T-helper 9 cell (primary cell): ENCODE measurements at places on chromosomes 5 and 9.

GRCh38 chr9:97237311-97237786 lies 70.1 kb upstream of the CCDC180 start:
- no peak for DNase-seq

- no peak for DNase-seq
These were observed 649 bp upstream of the GLE1 start for GRCh38 chr9:128503870-128504269.

- DNase-seq = no peak
These were observed 25.4 kb upstream of the NR3C1 start for GRCh38 chr5:143428738-143429420.

- DNase-seq = no peak
These were observed 408.4 kb upstream of the NMUR2 start for GRCh38 chr5:152813526-152813925.

DNA sequence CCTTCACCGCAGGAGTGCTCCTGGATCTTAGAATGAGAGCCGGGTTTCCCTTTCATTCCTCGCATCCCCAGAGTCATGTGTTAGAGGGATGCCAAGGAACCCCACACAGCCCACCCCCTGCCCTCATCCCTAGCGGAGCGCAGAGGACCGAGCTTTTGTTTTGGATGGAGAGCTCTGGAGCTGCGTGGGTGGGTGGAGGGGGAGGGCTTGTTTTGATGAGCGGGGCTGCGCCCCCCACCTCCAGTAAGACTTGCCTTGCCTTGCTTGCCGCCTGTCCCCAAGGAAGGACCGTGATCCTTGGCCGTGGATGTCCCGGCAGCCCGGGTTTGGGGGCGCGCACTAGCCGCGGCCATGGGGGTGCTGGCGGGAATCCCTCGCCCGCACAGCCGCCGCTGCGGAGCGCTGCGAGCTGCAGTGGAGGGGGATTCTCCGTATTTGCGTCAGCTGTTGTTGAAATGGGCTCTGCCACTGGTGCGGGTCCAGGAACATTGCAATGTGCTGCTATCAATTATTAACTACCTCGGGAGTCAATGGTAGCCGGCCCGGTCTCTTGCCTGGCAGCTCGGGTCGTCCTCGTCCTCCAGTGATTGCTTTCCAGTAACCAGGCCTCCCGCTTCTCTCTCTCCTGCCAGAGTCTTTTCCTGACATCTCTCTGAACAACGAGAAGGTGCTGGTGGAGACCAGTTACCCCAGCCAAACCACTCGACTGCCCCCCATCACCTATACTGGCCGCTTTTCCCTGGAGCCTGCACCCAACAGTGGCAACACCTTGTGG lies 1.0 kb downstream of the EGR1 start:
- DNase-seq = no peak

GRCh38 chr5:120532835-120533234 lies 68.7 kb downstream of the PRR16 start:
- no peak for DNase-seq

DNA sequence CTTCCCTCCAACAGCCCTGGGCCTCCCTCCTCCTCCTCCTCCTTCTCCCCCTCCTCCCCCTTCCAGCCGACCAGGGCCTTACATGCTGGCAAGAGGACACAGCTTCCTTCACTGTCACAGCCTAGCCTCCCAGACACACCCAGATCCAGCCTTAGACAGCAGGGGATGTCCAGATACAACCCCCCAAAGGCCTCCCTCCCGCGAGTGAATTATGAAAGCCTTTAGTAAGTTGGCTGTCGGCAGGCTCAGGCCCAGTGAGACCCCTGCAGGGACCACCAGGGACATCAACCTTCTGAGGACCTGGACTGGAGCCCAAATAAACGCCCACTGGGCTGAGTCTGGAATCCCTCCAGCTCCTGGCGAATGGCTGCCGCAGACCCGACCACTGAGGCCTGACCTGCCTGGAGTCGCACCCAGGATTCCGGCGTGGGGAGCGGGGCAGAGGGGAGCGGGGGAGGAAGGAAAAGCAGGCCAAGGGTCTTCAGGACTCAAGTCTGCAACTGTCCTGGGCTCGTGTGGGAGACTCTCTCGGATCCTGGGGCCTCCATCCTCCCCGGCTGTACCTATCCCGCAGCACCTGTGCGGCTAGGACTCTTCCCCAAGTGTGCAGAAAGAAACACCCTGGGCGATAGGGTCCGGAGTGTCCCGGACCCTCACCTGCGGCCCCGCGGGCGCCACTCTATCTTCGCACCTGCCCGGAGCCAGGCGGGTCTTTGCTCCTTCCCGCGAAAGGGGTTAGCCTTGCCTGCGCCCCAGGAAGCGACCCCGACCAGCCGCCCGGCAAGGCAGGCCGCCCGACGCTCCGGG lies 705 bp downstream of the SEPTIN8 start:
- no peak for DNase-seq

DNA sequence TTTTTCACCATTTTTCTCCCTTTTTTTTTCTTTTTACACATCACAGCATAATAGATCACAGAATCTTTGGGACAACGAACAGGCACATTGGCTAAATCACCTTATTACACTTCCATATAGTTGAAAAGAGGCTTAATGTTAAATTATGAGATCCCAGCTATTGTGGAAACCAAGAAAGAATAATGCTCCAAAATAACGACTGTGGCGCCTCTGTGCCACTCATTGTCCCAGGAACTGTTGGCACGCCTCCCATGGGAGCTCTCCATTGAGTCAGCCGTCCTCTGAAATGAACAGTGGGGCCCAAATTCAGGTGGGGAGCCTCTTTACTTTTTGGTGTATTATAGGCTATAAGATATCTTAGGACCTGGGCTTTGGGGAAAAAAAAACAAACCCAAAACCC lies 82.2 kb upstream of the NFIB start:
- no peak for DNase-seq

- DNase-seq = no peak
These were observed 6.0 kb downstream of the TRIM7 start for GRCh38 chr5:181198905-181199519.

DNA sequence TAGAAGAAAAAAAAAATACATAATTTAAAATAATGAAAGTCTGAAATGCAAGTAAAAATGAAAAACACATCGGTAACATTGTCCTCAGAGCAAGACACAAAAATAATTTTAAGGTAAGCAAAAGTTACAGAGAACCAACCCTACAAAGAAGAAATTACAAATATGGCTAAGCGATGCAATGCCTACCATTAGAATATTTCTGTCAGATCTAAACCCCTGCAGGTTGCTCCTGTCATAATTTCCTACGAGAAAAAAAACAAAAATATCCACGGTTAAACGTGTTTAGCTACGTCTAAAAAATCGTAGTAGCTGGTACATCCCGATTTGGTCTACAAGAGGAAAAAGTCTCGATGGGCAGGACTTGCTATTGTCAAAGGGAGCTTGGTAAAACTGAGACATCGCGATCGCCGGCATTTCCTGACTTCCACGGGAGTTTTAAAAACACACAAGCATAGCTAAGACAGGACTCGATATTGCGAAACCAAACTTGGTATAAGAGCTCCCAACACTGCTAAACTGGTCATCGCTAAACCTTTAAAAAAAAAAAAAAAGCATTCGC lies 1.1 kb upstream of the ANXA2R start:
- no peak for DNase-seq

DNA sequence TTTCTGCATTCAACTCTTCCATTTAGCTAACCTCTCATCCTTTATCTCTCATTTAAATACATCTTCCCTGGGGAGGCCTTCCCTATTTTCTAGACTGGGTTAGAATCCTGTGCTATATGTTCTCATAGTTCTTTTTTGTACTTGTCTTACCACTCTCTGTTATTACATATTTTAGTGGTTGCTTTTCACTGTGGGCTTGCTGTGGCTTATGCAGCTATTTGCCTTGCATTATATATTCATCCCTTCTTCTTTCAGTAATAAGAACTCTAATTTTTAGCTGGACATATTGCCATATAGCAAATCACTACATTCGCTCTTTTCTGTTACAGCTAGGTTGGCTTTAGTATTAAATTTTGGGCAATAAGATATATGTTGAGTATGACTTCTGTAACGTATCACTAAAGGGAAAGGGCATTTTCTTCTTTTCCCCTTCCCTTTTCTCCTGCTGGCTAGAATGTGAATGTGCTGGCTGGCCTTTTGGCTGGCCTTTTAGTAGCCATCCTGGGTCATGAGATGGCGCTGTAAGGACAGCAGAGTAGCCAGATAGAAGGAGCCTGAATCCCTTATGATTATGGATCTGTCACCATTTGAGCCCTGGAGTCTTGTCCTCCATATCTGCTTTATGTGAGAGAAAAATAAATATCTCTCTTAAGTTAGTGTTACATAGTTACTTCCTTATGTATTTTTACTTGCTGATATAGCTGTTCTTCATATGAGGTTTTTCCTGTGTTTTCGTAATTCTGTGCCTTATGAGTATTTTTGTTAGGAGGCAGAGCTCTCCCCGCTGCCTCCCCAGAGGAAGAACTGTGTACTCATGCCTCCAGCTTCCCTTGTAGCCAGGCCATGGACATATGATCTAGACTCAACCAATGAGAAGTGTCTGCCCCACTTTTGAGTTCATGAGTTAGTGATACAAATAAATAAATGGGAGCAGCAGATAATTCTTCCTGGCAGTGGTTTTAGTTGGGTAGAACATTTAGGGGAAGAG lies 65.8 kb downstream of the NDUFAF2 start:
- no peak for DNase-seq
